ENCODE measurements at places on chromosomes 6 and 20.

- no peak for DNase-seq
Observed at GRCh38 chr6:42974919-42975505, 4.0 kb downstream of the PEX6 start.

DNA sequence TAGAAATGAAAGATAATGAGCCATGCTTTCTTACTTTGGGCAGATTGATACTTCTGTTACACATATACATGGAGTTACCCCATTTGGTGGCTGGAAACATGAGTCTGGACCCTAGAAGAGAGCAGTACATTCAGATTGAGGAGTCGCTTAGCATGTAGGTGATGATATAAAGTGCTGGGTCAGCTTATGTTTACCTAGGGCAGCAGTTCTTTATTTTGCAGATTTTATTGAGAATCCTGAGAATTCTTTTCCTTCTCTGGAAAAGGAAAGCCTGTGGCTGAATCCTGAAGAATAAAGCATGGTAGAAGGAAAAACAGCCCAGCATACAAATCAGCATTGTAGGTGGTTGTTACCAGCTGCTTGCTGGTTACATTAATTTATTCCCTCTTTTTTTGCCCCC is 91.2 kb downstream of the SMAP1 start:
- DNase-seq, result no peak

DNA sequence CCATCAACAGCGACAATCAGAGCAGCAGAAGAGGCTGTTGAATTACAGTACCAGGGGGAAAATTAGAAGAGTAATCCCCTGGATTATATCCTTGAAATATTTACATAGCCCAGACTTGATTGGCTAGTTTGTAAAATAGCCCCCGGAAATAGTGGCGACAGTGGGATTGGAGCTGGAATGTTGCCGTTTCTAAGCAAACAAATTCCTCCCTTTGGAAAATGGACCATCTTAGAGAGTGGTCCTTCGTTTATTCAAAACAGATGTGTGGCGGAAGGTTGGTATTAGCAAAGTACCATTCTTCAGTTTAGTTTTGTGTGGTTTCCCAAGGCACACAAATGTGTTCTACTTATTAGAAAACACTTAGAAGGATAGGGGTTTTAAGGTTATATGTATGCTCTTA is 4.5 kb upstream of the EPB41L2 start:
- no peak for DNase-seq

GRCh38 chr6:3233321-3233720 is 5.9 kb upstream of the TUBB2B start:
- DNase-seq, result no peak

- DNase-seq, result no peak
Observed at GRCh38 chr6:114200891-114201290, 141.9 kb downstream of the HS3ST5 start.
